Cardiac septum (tissue), 1 donor: ENCODE measurements at places on chromosomes 4 and X. TPM values are rescaled to one million over a fixed set of nuclear protein-coding genes. Genes with fewer than 3 reads are reported as not detected.

Gene NOX1
- not detected for total RNA-seq

Gene IL21
- total RNA-seq: not detected

Gene CT45A3
- total RNA-seq: not detected

Gene XAGE1A
- not detected for total RNA-seq

Gene APELA
- not detected for total RNA-seq

Gene BANK1
- 0.22 TPM for total RNA-seq

Gene GSX2
- total RNA-seq: not detected

Gene TLR6
- 1.2 TPM for total RNA-seq

Gene CAPN6
- total RNA-seq: 0.62 TPM

Gene RAB41
- not detected for total RNA-seq

Gene TCP11X2
- total RNA-seq: not detected

Gene PLAC1
- not detected for total RNA-seq

Gene HSFX4
- total RNA-seq: 0.30 TPM

Gene OFD1
- total RNA-seq: 12.8 TPM

Gene MAB21L2
- total RNA-seq: 0.19 TPM

Gene KLKB1
- total RNA-seq: 0.89 TPM

Gene CCDC149
- total RNA-seq: 11.7 TPM

Gene MAGED1
- 79.9 TPM for total RNA-seq
